ENCODE measurements at places on chromosomes 5 and 9.

GRCh38 chr9:133360400-133361393, 4.3 kb downstream of the SURF2 start:
- no peak for DNase-seq

GRCh38 chr5:10576121-10576789, 12.4 kb downstream of the ANKRD33B start:
- DNase-seq = no peak

- no peak for DNase-seq
Measured at GRCh38 chr5:398475-399295, 44.3 kb upstream of the EXOC3 start.

DNA sequence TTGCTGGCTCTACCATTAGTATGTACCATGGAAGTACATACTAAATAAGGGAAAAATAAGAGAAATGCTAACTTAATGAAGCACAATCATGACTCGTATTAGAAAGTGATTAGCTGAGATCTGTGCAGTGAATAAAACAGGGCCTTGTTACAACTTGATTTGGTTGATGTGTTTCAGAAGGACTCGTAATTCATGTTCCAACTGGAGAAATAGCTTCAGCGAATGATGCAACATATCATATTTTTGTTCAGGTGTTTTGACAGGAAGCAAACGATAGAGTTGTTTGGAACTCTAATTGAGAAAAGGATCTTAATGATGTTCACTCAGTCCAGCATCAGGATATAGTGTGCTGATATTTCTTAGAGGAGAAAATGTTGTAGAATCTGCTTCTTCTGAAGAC, 474.6 kb upstream of the WWC1 start:
- DNase-seq = no peak

DNA sequence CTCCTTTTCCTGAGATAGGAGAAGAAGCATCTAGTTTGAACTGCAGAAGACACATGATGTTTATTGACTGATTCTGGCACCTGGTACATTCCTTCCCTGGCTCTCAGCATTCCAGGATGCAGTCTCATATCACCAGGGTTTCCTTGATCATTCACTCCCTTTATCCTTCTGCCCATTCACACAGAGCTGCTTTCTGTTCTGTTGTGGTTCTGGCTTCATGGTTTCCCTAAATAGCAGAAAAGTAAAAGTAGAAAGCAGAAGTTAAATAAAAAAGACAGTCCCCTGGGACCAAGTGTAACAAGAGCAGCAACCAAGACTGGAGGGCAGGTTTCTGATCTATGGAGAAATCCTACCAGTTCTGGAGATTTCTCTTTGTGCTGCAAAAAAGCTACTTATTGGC, 3.2 kb downstream of the IFNA8 start:
- DNase-seq = no peak

DNA sequence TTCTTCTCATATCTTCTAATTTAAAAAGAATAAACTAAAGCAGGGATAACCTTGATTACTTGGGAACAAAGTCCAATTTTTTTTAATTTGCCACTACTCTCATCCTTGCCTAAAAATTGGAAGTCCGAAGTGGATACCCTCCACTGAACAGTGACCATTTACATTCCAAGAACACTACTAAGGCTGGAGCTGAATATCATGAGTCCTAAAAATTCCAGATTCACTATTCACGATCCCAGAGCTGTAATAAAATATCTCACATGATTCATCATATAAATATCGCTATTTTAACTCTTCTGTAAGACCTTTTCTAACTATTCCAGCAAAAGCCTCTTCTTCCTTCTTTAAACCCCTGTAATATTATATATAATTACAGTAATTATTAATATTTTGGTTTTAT, 57.4 kb downstream of the ATPSCKMT start:
- peak; percentile 87 for DNase-seq

DNA sequence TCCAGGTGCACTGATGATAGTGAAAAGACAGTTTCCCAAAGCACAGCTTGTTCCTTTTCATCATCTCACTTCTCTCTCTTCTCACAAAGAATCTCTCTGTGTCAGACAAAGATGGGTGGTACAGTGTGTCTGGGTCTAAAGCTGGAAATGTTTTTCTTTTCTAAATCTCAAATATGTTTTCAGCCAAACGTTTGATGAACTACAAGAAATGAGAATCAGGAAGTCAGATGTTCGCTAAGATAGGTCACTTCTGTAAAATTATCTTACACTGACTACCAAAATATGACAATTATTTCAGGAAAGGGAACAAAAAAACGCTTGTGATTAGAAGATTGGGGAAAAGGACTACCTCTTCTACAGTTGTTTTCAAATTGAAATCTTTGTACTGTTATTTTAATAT, 708.8 kb downstream of the PTPRD start:
- DNase-seq = no peak

DNA sequence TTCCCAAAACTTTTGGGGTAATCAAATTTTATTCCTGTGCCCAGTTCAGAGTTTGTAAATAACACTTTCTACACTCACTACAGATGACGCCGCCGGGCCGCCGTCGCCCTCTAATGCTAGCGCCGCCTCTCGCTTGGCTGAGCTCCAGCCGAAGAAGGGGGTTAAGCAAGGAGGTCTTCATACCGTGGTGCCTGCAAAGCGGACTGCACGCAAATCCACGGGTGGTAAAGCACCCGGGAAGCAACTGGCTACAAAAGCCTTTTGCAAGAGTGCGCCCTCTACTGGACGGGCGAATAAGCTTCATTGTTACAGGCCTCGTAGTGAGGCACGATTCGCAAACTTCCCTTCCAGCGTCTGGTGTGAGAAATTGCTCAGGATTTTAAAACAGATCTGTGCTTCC, 280.4 kb downstream of the MEF2C start:
- DNase-seq = peak; percentile 4

DNA sequence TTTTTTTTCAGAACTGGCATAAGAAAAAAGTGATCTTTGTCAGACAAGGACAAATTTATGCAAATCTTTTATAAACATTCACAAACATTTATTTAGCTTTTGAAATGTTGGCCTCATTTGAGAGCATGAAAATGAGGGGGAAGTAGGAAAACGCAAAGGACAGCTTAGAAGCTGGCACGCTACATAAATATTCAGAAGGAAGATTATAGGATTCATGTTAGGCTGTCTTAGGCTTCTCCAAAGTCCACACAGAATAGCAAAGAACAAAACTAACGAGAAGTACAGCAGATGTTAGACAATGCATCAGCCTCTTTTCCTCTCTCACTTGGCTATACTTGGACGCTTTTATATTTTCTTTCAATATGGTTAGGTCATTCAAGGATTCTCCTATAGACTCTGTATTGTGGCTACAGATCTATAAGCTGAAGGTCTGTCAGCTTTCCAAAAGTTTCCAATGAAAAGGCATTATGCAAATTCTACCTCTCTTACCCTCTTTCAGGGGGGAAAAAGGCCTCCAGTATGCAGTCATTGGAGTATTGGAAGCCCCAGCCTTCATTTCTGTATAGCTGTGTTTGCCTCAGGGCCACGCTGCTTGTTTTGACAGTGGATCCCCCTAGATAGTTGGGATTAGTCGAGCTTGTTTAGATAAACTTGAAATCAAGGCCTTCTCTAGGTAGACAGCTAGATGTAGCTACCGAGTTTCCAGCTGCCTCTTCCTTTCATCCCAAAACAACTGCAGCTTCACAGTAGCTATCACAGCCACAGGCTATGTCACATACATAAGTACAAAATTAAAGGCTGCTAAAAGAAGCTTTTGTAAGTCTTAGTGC, 153.0 kb downstream of the DENND1A start:
- no peak for DNase-seq

DNA sequence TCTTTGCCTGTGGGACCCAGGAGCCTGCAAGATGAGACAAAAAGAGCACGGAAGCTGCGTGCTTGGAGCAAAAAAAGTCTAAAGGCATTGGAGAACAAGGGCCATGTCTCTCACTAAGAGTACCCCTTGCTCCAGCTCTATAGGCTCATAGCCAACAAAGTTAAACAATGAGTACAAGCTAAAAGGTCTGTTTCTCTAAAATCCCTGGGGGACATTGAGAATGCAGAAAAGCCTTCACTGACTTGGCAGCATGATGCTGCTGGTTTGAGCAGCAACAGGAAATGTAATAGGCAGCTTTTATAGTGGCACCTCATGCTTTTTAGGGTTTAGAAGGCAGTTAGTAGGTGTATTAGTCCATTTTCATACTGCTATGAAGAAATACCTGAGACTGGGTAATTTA, 287.5 kb downstream of the SMARCA2 start:
- DNase-seq = no peak

- DNase-seq = peak; percentile 23
Measured at GRCh38 chr9:134778841-134779411, 101.7 kb upstream of the FCN2 start.

- peak; percentile 66 for DNase-seq
Measured at GRCh38 chr5:150562832-150563231, 54.9 kb downstream of the NDST1 start.

- DNase-seq = no peak
Measured at GRCh38 chr9:134359493-134360179, 33.4 kb downstream of the RXRA start.

DNA sequence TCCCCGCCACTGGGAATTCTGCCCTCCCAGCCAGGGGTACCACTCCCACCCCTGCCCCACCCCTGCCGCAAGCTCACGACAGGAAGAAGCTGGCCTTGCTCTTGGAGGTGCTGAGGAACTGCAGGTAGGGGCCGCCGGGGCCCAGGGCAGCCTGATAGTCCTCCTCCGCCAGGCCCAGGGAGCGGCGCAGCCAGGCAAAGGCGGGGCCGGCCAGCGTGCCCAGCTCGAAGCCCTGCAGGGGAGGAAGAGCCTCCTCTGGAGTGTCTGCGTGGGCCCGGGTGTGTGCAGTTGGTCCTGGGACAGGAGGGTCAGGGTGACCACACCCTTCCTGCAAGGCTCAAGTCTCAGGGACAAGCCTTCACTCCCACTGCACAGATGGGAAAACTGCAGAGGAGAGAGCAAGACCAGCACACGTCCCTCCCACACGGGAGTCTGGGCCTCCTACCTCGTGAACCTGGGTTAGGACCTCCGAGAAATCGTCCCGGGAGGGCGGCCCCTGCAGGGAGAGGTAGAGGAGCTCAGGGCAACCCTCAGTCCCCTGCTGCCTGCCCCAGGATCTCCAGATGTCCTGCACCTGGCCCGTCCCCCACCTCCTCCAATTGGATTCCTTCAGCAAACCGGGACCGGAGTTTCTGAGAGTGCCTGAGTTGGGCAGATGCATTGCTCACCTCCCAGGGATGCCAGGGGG, 2.4 kb downstream of the PIP5KL1 start:
- no peak for DNase-seq

DNA sequence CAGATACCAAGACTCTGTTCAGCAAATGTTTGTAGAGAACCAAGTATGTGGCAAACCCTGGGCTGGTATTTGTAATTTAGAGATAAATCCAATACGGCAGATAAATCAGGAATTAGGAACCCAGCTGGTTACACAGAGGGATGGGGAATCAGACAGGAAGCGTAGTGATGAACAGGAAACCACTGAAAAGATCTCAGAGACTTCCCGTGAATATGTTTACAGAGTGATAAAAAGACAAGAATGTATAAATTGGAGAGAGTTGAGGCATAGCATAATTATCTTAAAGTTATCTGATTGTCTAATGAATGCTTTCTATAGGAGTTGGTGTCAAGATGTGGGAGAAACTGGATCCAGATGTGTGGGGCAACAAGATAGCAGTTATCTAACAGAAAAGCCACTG, 246.6 kb upstream of the SMARCA2 start:
- DNase-seq = no peak

GRCh38 chr9:20486552-20486951, 135.7 kb downstream of the MLLT3 start:
- no peak for DNase-seq

All from EL (cell line).